ENCODE measurements at places on chromosomes 2 and 18.

GRCh38 chr2:71460056-71460455 lies 6.7 kb downstream of the DYSF start:
- DNase-seq = no peak

DNA sequence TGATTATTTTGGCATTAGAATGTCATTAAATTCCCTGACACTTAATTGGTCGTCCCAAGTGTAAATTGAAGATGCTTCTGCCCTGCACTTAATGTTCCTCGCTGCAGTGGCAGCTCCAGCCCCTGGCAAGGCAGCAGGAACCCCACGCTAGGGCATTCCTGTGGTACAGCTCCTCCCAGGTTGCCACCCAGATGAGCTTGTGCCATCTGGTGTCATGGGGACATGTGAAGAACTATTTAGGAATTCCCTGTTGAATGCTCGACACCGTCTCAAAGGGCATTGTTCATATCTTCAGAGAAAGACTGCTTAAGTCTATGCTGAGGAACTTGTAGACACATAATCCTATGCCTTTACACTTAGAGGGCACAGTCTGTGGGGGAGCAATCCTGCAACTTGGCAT lies 38.9 kb downstream of the BCL2L11 start:
- no peak for DNase-seq

GRCh38 chr18:26771524-26771923 lies 94.0 kb downstream of the AQP4 start:
- no peak for DNase-seq

- no peak for DNase-seq
Measured at GRCh38 chr18:41456831-41457230, 498.2 kb upstream of the PIK3C3 start.

DNA sequence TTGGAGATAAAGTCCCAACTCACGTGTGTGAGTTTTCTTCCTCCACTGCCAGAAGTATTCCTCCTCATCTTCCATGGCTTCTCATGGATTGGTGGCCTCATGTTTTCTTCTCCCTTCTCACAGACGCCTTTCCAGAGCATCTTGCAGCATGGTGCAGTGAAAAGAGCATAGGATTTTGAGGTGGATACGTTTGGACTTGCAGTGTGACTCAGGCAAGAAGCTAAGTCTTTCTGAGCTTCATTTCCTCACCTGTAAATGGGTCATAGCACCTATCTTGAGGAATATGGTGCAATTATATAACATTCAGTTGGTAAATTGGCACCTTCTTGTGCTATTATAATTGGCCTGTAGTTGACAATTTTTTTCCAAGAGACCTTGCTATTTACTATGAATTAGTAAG lies 247.6 kb downstream of the RDH14 start:
- DNase-seq = no peak

- no peak for DNase-seq
Measured at GRCh38 chr18:13300029-13300428, 81.5 kb downstream of the LDLRAD4 start.

DNA sequence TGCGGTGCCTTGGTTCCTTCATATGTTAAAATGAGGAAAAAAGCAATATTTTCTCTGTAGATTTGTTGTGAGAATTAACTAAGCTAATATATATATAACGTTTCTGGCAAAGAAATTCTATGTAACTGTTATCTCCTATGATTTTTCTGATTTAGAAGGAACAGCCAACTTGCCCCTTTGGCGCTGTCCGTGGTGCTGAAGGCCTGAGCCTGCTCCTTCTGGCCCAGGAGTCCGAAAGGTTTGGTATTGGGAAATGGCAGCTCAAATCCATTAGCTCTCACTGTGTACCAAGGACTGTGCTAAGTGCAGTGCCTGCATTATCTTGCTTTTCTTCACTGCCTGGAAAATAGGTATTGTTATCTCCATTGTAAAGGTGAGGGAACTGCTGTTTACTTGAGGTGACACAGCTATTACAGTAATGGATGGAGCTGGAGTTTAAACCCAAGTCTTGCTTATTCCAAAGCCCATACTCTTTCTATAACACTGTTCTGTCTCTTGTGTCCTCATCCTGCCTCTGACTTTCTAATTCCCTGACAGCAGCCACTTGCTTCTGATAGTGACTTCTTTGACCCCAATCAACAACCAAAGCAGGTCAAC lies 52.2 kb downstream of the C1QL2 start:
- DNase-seq = no peak

DNA sequence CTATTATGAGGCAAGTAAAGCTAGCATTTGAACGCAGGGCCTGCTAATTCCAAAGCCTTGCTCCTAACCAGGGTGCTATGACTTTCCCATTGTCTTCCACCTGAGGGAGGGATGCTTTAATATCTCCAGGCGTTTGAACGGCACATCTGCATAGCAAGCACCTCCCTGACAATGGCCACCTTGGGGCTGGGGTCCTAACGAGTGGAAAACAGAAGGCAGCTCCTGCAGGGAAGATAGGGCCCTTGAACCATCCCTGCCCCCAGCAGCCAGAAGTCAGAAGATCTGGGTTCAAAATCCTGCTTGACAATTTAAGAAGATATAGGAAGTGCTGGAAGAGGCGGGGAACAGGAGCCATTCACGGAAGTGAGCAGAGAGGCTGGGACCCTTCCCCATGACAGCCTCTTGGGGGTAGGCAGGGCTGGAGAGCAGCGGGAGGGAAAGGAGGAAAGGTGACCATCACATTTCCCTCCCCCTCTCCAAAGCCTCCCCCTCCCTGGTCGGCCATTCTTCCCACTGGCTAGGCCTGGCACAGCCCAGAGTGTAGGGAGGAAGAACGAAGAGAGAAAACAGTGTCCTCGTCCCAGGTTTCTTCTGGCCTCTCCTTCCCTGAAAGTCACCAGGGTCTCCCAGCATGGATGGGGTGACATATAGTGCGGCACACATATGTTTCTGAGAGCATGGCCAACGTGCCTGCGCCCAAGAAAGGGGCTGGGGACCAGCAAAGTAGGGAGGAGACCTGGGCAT lies 73.5 kb downstream of the EMX1 start:
- no peak for DNase-seq

- no peak for DNase-seq
Measured at GRCh38 chr2:127129937-127130336, 23.0 kb upstream of the BIN1 start.

- no peak for DNase-seq
Measured at GRCh38 chr18:74248595-74248994, 43.2 kb downstream of the CYB5A start.

- DNase-seq = no peak
Measured at GRCh38 chr2:159225025-159226016, 61.2 kb downstream of the WDSUB1 start.
